ENCODE measurements at places on chromosomes 2 and 18.
A peak's percentile ranks its signal among the peaks of the same experiment; 100 is the strongest.

- DNase-seq = no peak
Observed at GRCh38 chr18:34651586-34652369, 58.3 kb upstream of the DTNA start.

DNA sequence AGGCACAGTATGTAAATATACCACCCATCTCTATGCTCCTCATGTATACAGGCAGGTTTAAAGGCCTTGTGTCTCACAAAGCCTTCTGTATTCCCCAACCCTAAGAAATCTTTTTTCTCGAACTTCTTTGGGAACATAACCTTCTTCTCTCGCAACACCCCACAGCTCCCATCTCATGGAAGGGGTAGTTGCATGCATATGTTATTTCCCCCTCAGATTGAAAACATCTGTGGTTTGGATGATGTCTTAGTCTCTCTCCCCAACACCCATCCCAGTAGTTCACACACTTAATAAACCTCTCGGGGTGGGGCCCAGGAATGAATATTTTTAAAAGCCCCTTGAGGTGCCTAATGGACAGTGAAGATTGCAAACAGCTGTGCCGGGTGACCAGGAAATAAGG lies 21.0 kb upstream of the HDAC4 start:
- no peak for DNase-seq

DNA sequence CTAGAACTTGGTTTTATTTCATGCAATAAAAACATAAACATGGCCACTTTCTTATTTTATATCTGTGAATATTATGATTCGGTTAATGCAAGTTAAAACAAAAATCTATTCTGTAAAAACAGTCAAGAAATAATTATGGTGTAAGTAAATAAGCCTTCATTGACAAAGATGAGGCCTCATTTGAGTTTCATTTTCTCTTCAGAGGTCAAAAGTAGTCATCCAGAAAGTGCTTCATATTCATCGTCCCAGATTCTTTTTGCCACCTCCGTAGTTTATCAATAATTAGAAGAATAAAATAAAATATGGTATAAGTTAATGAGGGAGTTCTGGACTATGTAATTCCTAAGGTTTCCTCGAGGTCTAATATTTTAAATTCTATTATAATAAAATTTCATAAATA lies 19.4 kb upstream of the HNRNPA3 start:
- DNase-seq = no peak

GRCh38 chr2:63444565-63445288 lies 143.6 kb downstream of the WDPCP start:
- no peak for DNase-seq

DNA sequence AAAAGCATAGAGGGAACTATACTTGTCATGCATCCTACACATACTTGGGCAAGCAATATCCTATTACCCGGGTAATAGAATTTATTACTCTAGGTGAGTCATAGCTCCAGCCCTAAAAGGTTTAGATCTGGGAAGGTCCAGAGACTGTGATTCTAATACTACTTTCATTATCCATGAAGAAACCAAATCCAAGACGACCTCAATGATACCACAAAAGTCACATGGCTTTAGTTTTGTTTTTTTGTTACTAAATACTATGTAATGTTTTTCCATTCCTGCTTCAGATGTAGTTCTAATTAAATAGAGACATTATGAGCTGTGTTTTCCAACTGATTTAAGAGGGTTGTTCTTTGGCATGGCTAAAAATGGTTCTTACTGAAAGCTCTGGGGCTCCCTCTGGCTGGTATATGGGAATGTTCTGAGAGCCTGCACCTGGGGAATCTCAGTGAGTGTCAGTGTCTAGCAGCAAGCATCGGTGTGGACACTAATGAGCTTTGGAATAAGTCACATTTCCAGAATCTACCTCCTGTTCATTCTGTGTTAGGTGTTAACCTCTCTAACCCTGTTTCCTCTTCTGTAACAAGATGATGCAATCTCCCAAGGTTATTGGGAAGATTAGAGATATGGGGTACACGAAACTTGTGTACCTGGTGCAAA lies 20.5 kb upstream of the IL1RL2 start:
- no peak for DNase-seq

GRCh38 chr2:49044350-49045079 lies 109.8 kb downstream of the FSHR start:
- no peak for DNase-seq

GRCh38 chr2:41764919-41765318 lies 282.9 kb upstream of the PKDCC start:
- no peak for DNase-seq

GRCh38 chr18:75066021-75066880 lies 142.7 kb downstream of the PTGR3 start:
- no peak for DNase-seq

- no peak for DNase-seq
Observed at GRCh38 chr18:57054891-57055290, 92.0 kb upstream of the BOD1L2 start.

DNA sequence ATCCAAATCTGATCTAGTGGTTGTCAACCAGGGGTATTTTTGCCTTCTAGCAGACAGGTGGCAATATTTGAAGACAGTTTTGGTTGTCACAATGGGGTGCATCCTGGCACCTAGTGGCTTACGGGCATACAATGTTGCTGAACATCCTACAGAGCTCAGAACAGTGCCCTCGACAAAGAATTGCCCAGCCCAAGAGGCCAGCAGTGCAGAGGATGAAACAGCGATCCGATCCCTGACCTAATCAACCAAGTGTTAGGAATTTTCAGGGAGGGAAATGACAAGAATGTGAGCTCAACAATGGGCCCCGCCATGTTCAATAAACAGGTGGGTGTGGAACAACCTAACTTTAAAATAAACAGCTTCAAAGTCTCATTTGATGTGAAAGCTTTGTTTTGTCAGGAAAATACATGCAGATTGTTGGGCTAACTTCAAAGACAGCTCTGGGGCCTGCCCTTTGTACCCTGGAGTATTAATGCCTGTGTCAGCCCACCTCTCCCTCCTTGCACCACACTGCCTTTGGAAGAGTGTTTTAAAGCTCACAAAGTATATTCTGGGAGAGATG lies 22.5 kb upstream of the SCYGR5 start:
- DNase-seq = no peak

DNA sequence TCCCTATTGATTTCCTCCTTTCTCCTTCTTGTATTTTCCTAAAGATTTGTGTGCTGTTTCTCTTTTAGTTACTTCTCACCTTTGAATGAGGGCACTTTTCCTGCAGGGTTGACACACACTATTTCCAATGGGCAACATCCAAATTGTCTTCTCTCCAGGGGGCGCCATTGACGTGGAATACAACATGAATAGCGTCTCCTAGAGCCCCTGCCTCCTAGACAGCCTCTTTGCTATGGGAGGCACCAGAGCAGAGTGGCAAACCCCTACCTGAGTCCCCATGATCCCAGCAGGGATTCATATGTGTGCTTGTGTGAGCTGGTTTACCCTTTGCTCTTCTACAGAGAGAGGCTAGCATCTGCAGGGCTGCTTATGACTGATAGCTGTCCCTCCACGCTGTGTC lies 61.3 kb upstream of the ITSN2 start:
- DNase-seq = peak; percentile 31

DNA sequence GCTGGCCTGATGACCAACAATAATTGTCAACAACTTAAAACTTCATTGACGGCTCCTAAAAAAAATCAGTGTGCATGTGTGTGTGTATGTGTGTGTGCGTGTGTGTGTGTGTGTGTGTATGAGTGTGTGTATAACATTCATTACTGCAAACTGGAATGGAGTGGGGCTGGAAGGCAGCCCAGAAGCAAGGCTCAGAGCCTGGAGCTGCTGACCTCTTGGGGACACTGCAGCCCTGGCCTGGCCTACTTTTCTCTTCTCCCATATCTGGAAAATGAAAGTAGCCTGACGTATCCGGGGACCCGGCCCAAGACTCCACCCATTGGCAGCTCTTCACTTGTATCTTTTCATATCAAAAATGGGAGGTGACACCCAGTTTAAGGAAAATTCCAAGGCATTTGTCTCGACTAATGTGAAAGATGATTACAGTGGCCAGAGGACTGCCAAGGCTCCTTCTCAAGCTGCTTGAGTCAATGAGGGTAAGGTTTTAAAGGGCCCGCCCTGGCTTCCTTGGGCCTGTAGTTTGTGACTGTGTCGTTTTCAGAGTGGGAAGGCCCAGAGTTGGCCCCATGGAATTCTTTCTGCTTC lies 72.4 kb upstream of the IL1R1 start:
- no peak for DNase-seq

DNA sequence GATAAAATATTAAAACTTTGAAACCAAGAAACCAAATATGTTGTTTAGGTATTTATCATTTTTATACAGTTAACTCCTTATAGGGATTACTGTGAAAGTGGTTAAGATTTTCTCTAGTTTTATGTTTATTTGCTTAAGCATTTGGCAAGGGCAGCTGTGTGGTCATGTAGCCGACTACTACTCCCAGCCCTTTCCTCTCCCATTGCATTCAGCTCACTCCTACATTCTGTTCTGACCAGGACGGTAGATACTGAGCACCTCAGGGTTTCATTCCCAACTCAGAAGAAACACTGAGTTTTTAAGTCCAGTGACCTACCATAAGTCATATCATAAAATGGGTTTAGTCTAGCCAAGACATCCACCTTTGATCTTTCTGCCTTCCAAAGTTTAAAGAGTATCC lies 19.8 kb downstream of the FZD5 start:
- DNase-seq = no peak

GRCh38 chr2:74930811-74931486 lies 27.5 kb upstream of the POLE4 start:
- no peak for DNase-seq

DNA sequence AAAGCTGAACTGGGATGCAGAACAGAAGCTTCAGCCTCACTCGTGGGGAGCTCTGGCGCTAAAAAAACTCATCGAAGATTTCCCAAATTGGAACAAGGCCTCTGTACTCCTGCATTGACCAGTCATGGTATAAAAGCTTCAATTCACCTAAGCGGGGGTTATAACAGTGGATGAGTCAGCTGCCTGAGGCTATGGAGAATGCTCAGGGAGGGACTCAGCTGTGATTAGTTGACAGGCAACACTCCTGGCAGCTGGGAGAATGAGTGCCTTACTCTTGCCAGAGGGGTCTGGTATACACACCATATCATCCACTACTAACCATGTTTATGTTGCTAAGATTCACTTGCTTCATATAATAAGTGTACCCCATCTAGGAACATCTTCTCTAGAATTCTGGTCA lies 350.6 kb upstream of the VRK2 start:
- DNase-seq = no peak

DNA sequence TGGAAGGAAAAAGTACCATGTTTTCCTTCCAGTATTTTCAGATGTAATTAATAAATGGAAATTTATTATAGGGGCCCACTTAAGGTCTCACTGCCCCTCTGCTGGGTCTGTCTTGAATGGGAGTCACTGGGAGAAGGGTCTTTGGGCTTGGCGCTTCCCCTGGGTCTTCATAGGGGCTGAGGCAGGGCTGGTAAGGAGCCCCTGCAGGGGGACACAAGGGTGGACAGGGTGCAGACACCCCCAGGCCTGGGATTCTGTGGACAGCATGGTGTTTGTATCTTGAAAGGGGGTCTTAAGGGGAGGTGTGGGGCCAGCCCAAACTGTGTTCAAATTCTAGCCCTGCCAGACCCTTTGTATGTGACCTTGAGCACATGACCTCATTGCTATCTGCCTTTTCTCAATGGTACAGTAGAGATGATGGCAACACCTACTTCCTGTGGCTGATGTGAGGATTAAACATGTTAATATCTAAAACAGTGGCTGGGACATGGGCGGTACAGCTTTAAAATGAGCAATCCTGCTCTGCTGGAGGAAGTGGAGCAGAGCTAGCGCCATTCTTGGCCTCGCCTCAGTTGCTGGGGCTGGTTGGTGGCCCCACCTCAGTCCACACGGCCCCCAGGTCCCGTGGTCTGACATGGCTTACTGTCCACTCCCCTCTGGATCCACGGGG lies 71.6 kb downstream of the GNAL start:
- DNase-seq = no peak

DNA sequence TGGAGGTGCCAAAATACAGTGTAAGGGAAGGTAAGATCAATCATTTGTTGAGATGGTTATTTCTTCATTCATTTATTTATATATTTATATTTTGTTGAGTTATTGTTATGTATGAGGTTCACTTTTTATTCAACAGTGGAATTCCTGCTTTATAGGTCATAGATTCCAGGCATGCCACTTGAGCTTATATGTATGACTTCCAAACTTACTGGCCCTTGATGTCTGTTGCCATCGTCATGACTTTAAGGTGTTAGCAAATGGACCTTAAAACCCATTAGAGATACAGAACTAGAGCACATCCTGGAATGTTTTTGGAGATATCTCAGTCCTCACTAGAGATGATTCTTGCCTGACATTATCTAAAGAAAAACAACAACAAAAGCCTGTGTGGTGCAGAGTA lies 25.9 kb downstream of the CCDC85A start:
- no peak for DNase-seq

DNA sequence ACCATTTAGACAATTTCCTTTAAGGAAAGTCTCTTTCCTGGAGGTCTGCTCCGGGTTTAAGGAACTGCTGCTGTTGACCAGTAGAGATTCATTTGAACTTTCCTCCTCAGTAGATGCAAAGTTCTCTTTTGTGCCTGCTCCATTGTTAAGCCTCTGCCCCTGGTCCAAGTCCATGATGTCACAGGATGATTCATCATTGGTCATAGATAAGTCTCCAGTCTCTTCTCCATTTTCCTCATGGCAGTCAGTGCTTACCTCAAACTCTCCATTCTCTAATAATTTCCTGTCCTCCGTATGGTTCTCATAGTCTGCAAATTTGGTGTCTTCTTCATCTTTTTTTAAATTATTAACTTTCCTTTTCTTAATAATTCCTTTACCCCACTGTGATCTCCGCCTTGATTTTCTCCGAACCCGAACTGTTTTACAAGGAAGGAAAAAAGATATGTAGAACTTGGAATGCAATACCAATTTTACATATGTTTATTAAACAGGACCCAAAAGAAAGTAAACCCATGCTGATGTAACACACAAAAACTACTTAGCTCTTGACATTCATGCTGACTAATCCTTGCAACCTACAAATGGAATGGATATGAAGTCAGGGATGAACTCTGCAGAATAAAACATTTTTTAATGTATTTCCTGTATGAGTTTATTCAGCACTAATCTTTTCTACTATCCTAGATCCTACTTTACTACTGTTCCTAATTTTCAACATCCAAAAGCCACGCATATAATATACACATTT lies 169.1 kb downstream of the ATAD2B start:
- no peak for DNase-seq

- no peak for DNase-seq
Observed at GRCh38 chr2:127525691-127526131, 578 bp downstream of the IWS1 start.

GRCh38 chr18:35516351-35516750 lies 18.6 kb upstream of the INO80C start:
- no peak for DNase-seq
